Activated B cell treated with CpG ODN at 0.5 μM for 24 hours (primary cell): ENCODE measurements at places on chromosomes 5 and 9.

DNA sequence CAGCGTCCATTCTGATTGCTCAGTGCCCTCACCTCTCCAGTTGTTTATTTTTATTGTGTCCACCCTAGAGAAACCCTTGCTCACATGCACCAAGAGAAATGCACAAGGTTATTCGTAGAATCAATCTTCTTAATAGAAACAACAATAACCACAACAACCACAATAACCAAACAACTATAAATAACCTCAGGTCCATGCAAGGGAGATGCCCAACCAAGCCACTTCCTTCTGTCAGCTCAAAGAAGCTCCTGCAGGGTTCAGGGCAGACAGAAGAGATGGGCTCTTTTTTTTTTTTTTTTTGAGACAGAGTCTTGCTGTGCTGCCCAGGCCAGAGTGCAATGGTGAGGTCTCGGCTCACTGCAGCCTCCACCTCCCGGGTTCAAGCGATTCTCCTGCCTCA, 14.9 kb upstream of the TCOF1 start:
- DNase-seq: no peak

- no peak for DNase-seq
Observed at GRCh38 chr9:114053246-114054005, 24.7 kb downstream of the AMBP start.

- no peak for DNase-seq
Observed at GRCh38 chr9:124487260-124488182, 19.7 kb downstream of the NR5A1 start.

- no peak for DNase-seq
Observed at GRCh38 chr5:98961665-98962344, 33.0 kb upstream of the CHD1 start.

GRCh38 chr5:138724470-138725146, 28.6 kb upstream of the CTNNA1 start:
- DNase-seq: no peak

DNA sequence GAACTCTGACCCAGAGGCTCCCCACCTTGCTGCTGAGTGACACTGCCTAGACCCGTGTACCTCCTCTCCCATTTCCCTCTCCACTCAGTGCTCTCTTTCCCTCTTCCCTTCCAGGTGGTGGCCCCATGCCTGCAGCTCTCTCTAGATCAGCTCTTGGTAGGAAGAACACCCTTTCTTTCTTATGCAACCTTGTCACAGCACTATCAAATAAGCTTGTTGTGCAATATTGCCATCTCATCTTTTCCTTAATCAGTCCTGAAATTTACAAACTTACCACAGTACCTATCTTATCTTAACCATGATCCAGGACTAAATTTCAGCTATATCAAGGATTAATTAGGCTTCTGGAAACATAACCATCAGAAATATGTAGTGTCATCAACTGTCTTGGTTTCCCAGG, 88.6 kb downstream of the ZFAND5 start:
- no peak for DNase-seq

DNA sequence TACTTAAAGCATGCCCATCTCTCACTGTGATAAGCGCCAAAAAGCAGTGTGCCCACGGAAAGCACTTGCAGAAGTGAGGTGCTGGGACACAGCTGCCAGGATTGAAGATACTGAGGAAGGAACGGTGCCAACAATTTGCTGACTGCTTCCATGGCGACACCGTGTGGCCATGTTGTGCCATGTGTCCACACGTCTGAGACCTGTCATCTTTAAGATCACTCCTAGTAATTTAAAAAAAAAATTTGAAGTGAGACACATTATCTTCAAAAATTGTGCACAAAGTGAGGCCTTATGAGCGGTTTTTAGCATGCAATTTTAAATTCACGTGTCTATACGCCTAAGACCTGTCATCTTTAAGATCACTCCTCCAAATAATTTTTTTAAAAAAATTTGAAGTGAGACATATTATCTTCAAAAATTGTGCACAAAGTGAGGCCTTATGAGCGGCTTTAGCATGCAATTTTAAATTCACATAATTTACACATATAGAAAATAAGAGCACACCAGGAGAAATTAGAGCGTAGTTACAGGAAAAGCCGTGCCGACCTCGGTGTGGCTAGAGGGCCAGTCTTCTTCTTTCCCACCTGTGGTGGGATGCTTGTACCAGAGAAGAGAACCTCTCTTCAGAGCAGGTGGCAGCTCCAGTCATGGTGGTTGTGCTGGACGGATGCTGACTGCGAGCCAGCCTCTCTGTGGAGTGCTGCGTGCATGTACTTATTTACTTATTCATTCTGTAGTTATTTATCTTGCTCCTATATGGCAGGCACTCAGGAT, 21.4 kb upstream of the FLT4 start:
- no peak for DNase-seq

- no peak for DNase-seq
Observed at GRCh38 chr9:134216449-134216951, 52.1 kb upstream of the RNU6ATAC start.

DNA sequence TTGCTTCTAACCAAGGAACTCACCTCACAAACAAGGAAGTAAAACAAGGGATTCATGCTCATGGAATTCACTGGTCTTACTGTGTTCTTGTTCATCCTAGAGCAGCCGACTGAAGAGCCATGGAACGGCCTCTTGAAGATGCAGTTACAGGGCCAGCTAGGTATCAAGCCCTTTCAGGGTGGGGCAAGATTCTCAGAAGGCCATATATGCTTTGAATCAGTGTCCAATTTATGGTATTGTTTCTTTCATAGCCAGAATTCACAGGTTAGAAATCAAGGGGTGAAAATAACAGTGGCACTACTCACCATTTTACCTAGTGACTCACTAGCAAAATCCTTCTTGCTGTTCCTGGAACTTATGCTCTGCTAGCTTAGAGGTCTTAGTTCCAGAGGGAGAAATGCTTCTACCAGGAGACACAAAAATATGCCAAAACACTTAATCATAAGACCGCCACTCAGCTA, 159.5 kb upstream of the CDH10 start:
- no peak for DNase-seq

DNA sequence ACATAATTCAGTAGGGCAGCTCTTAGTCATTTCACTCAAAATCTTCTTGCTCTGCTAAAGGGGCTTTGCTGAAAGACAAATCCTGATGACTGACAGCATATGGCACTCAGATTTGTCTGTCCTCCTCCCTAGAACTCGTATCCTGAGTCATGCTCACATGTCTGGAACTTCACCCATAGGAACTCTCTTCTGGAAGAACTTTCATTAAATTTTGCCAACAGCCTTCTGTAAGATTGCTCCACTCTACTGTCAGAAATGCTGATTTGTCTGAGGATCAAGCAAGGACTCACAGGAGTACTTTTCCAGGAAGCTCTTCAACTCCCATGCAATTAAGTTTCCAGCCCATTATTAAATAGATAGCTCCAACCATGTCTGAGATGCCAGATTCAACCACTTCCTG, 59.8 kb upstream of the SNX2 start:
- no peak for DNase-seq

GRCh38 chr5:136084698-136085097, 47.9 kb upstream of the SMAD5 start:
- no peak for DNase-seq

GRCh38 chr9:134065612-134066419, 2.0 kb downstream of the BRD3 start:
- no peak for DNase-seq

- no peak for DNase-seq
Observed at GRCh38 chr9:91033797-91034196, 232.2 kb downstream of the SYK start.
